ENCODE measurements at places on chromosomes 7 and 10.

- no peak for DNase-seq
Observed at GRCh38 chr10:35387768-35388167, 51.5 kb downstream of the CCNY start.

GRCh38 chr7:134632937-134633540, 13.6 kb upstream of the BPGM start:
- peak; percentile 69 for DNase-seq

DNA sequence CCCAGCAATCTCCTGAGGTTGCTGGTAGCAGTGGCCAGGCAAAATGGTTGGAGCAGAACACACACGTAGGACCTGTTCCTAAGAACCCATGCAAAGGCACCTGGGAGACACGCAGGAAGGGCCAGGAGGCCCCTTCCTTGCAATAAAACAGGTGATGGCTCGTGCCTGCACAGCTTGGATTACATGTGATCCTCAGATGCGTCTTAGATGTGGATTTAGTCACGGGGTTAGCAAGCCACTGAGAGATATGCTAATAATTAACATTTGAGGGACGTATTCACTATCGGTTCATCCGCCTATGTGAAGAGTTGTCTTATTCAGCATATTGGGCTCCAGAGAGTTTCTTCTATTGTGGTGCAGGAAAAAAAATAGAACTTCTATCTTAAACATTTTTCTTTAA, 4.6 kb upstream of the RHEB start:
- no peak for DNase-seq

GRCh38 chr7:92576296-92576695, 13.9 kb downstream of the FAM133B start:
- no peak for DNase-seq

- no peak for DNase-seq
Observed at GRCh38 chr10:115082506-115082905, 10.7 kb upstream of the ATRNL1 start.

DNA sequence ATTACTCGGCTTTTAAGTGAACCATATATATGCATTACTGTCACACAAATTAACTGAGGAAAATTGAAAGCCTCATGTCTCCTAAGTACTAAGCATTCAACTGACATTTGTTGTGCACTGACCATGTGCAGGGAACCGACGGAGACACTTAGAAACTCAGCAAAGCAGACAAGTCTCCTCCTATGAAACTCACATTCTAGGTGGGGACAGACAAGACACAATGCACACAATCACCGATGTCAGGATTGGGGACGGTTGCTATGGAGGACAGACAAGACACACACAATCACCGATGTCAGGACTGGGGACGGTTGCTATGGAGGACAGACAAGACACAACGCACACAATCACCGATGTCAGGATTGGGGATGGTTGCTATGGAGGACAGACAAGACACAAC, 134.0 kb downstream of the PTPRN2 start:
- DNase-seq = no peak

DNA sequence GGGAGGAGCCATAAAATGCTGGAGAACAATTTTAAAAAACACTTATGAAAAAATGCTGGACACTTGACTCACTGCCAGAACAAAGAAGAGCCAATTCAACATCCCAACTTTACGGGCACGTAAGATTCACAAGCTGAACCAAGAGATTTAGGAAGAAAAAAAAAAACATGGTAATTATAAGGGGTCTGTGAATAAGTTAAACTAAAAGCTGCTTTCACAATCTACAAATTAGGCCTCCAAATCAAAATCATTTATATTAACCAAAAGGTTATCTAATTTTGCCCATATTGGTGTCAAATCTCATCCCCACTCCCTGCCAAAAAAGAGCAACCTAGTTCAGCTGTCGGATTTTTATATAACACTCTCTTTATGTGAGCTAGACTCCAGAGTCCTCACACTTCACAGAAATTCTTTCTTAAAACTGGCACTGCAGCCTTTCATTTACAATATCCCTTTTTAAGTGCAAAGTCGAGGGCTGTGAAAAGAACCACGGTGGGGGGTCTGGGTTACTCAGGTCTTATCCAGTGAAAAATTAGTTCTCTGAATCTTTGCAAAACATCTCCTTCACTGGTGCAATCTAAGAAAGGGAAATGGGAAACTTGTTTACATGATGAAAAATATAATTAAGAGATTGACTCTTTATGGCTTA, 30.4 kb upstream of the DGKI start:
- DNase-seq = no peak

DNA sequence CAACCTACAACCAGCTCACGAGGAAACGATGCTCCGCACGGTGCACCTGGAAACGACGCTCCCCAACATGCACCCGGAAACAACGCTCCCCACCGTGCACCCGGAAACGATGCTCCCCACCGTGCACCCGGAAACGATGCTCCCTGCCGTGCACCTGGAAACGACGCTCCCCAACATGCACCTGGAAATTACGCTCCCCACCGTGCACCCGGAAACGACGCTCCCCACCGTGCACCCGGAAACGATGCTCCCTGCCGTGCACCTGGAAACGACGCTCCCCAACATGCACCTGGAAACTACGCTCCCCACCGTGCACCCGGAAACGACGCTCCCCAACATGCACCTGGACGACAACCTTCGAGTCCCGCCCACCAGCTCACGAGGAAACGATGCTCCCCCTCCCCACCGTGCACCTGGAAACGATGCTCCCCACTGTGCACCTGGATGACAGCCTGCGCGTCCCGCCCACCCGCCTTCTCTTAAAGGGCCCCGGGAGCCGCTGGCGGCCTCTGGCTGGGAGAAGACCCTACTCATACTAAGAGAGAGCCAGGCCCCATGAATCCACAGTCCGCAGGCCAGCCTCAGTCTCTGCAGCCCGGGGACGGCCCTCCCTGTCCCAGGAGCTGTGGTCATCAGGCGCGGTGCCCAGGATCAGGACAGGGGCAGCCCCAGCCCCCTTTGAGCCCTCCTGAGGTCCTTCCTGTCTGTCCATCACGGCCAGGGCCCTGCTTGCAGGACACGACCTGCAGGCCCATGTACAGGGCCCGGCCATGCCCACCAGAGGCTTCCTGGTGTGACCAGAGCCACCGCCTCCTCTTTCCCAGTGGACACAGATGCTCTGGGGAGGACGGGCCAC, 98.3 kb downstream of the PDGFA start:
- no peak for DNase-seq

GRCh38 chr7:6186577-6186976, 85.8 kb downstream of the CYTH3 start:
- no peak for DNase-seq

GRCh38 chr10:63491588-63492316, 26.0 kb upstream of the JMJD1C start:
- DNase-seq = no peak

DNA sequence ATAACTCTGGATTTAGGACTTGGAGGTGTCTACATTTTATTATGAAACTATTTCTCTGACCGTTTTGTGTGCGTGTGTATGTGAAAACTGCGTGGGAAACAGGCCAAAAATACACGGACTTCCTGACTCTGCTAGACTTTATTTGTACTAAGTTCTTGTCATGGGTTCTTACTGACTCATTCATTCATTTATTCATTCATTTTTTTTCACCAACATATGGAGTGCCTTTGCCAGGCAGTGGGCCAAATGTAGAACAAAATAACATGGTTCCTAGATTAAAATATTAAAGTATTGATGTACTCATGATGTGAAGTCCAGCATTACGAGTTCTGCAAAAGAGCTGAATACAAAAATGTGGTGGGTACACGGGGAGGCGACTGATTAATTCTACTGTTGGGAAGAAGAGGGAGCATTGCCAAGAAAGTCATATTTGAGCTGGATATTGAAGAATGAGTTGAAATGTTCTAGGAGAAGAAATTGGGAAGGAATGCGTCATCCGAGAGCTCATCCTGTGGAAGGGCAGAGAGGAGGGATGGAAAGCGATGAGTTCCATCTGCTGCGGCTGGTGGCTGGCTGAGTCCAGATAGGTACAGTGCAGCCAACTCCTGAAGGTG, 24.6 kb downstream of the CACNB2 start:
- DNase-seq = no peak

DNA sequence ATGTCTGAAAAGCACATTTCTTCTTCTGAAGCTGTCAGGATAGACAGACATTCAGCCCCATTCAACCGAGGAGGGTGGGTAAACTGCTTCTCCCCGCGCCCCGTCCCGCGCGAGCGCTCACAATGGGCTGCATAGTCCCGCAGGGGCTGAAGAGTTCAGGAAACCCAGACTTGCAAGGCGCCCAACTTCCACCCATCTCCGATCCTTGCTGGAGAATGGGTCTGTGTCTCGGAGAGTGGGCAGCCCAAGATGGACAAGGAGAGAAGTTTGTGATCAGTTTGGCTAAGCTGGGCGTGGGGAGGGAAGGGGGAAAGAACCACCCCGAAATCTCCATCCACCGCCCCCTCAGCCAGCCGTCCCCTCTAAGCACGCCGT, 686 bp downstream of the AASS start:
- no peak for DNase-seq

- peak; percentile 86 for DNase-seq
Observed at GRCh38 chr7:67453580-67454380, 457.1 kb downstream of the TYW1 start.

DNA sequence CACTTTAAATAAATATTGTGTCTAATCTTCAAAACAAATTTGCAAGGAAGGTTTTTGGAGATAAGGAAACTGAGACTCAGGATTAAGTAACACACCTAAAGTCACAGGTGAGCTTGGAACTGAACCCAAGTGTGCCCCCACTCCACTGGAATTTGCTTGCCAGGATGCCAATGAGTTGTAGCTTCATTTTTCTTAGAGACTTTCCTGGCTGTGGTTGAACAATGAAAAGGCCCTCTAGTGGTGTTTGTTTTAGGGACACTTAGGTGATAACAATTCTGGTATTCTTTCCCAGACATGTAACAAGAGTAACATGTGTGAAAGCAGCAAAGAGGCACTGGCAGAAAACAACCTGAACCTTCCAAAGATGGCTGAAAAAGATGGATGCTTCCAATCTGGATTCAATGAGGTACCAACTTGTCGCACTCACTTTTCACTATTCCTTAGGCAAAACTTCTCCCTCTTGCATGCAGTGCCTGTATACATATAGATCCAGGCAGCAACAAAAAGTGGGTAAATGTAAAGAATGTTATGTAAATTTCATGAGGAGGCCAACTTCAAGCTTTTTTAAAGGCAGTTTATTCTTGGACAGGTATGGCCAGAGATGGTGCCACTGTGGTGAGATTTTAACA, 1.5 kb downstream of the IL6 start:
- peak; percentile 50 for DNase-seq

DNA sequence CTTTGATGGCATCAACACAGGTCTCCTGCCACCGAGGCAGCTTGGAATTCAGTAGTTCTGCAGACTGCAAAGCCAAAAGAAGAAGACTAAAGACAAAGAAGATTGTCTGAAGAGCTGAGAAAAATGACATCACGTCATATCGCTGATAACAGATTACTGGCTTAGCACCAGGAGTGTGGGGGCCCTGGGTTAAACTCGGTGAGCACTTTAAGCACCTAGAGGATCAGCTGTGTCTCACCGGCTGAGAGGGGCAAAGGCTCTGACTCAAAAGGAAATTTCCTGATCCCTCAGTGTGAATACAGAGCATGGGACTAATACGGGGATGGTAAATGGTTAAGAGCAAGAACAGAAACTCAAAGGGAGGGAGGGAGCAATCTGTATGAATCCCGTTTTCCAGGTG, 30.7 kb downstream of the BRI3 start:
- DNase-seq = no peak

DNA sequence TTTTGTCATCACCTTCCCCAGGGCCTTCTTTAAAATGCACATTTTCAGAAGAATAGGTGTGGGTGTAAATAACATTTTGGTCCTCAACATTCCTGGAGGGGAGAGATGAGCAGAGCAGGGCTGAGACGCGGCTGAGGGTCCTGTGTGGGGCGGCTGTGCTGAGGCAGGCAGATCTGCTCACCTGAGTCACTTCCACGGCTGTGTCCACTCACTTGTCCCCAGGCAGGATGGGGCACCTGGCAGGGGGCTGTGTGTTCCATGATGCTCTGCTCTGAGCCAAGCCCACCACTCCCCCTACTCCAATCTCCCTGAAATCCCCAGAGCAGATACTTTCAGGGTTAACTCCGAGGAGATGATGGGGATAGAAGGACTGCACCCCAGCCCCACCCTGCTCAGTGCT, 93.8 kb downstream of the GLRX3 start:
- no peak for DNase-seq

GRCh38 chr10:30630571-30630970, 1.0 kb upstream of the LYZL2 start:
- DNase-seq = no peak

- no peak for DNase-seq
Observed at GRCh38 chr7:44678471-44679179, 70.0 kb upstream of the ZMIZ2 start.

GRCh38 chr10:103793429-103793828, 61.9 kb downstream of the SH3PXD2A start:
- no peak for DNase-seq

DNA sequence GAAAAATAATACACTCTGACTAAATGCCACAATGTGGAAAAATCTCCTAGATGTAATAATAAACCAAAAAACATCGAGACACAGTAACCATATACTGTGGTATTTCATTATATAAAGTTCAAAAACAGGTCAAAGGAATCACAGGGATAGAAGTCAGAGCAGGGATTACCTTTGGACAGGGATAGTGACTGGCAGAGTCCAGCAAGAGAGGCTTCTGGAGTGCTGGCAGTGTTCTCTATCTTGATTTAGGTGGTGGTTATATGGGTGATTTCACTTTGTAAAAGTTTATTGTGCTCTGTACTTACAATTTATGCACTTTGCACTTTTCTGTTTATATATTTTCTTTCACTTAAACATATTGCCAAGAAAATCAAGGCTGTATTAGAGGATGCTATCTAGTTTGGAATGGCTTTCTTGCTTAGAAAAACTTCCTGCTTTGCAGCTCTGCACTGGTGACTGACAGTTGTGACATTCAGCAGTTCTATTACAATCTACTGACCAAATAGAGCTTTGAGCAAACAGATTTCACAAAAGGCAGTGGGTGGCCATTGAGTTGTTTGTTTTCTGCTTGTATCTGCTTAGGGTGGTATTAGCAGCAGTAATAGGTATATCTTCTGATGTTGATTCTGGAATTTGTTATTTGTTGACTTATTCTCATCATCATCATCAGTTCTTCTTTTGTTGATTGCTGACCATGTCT, 263.6 kb upstream of the LRGUK start:
- DNase-seq = no peak

DNA sequence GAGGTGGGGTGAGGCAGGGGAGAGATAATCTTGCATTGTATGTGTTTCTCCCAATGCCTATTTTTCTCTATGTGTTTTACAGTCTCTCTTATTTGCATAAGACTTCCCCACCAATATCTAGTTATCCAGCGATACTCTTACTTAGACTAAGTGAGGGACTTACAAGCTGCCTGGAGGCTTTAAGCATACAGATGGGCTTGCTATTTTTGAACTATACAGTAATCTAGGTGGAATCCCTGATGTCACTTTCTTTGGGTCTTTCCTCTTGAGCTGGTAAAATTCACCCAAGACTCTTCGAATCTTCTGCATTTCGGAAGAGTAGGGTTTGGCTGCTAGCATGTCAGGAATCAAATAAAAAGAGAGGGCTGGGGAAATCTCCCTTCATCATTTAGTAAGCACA, 76.6 kb downstream of the NDUFB2 start:
- DNase-seq = no peak

GRCh38 chr10:90530521-90530920, 327.3 kb downstream of the HTR7 start:
- no peak for DNase-seq

GRCh38 chr7:1170741-1171501, 10.9 kb upstream of the ZFAND2A start:
- no peak for DNase-seq

GRCh38 chr10:72298592-72299519, 25.1 kb downstream of the DDIT4 start:
- no peak for DNase-seq
